Cortex of kidney (tissue), 1 donor: ENCODE measurements at places on chromosomes 13 and 19.

DNA sequence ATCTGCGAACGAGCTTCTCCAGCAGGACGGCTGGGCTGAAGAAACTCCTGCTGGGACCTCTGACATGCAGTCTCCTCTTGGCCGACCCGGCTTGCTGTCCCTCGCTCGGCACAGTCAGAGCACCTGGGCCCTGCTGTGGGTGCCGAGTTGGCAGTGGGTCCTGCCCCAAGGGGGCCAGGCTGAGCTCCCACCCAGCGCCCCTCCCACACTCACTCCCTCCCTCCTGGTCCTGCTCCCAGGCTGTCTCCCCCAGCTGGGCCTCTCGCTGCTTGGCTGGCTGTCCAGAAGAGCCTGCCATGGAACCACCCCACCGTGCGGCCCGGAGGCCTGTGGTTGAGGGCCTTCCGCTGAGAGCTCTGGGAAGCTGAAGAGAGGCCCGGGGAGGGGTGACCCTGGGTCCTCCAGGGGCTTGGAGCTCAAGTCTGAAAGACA is 6.0 kb downstream of the AKT2 start:
- DNase-seq, result no peak

GRCh38 chr19:35596366-35596999 is 10.5 kb downstream of the PMIS2 start:
- no peak for DNase-seq

- DNase-seq, result no peak
Measured at GRCh38 chr13:23833733-23834611, 55.2 kb downstream of the MIPEP start.

DNA sequence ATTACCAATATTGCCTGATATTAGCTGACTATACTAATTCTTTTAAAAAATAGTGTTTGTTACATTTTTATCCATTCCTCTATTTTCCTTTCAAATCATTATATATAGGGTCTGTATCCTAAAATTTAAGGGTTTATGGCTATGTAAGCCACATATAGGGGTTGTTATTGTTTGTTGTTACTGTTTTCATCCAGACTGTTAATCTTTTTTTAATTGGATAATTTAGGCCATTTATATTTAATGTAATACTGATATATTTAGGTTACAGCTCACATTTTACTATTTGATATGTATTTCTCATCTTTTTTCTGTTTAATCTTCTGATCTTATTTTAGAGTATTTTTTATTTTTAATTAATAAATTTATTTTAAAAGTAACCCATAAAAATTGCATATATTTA is 487.1 kb upstream of the SGCG start:
- no peak for DNase-seq

DNA sequence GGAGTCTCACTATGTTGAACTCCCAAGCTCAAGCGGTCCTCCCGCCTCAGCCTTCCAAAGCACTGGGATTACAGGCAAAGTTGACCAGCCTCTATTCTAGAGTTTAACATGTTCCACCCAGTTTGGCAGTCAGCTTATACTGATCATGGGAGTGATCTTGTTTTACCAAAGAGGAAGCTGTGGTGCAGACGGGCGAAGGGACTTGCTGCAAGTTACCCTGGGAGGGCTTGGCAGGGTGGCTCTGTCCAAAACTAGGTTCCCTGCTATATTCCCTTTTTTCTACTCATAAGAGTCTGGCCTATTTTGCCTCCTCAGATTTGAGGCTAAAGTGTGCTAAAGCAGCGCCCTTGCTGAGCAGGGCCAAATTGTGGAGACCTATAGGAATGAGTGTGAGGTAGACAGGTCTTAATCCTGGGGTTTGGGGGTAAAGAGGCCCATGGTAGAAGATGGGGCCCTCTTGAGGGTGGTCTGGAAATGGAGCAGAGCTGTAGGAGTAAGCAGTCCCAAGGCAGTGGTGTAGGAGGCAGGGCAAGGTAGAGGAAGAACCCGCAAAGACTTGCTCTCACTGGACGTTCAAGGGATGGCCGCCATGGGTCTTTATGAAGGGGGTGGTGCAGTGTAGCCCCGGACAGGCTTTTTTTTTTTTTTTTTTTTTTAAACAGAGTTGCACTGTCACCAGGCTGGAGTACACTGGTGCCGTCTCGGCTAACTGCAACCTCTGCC is 3.3 kb downstream of the RPS19 start:
- DNase-seq, result no peak

DNA sequence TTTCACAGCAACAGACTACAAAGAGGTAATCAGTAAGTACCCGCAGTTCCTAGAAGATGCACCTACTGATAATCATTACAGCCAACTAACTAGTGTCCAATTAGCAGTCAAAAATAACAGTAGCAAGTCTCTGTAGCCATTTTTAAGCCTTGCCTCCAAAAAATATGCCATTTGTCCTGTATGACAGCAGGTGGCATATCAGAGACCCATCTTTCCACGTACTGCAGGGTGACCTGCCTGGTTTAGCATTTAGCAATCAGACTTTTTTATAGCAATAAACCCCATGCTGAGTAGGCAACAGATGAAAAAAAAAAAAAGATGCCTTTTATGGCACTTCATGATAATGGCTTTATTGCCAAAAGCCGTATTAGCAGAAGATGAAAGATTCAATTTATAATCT is 155.3 kb upstream of the LSM14A start:
- no peak for DNase-seq

GRCh38 chr13:37429976-37430375 is 168.6 kb downstream of the POSTN start:
- no peak for DNase-seq

GRCh38 chr13:99281811-99282263 is 23.7 kb upstream of the GPR18 start:
- no peak for DNase-seq

GRCh38 chr19:11181488-11181887 is 15.9 kb downstream of the KANK2 start:
- DNase-seq, result no peak

- DNase-seq, result no peak
Measured at GRCh38 chr13:43567608-43568007, 219.2 kb downstream of the ENOX1 start.

- no peak for DNase-seq
Measured at GRCh38 chr19:14138576-14139265, 2.3 kb upstream of the ASF1B start.

DNA sequence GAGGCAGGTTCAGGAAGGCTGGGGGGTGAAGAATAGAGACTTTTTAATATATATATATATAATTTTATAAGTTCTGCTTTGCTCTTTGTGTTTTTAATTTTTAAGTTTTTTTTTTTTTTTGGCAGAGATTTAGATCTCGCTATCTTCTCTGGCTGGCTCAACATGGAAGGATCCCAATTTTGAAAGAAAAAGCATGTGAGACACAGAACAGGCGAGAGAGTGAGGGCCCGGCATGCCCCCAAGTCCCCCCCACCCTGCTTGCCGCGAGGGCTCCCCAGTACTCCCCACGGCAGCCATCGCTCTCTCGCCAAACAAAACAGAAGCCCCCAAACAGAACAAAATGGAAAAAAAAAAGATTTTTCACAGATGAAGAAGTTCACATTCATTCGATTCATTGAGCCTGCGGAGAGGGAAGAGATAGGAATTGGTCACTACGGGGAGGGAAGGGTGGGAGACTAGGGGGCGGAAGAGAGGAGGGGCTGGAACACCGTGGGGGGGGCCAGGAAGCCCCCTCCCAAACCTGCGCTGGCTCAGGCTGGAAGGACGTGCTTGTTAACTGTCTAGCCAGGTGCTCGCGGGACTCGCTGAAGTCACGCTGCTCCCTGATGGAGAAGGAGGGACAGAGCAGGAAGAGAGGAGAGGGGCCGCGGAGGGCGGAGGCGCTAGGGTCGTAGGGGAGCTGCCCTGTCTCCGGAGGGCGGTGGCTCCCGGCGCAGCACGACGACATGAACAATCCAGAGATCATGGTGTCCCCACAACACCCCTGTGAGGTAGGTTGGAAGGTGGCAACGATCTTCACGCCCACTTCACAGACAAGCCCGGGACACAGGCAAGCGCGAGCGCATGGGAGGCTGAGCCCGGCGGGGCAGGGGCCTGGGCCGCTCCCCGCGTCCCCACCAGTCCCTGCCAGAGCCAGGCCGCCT is 10.6 kb downstream of the KHSRP start:
- DNase-seq, result no peak

DNA sequence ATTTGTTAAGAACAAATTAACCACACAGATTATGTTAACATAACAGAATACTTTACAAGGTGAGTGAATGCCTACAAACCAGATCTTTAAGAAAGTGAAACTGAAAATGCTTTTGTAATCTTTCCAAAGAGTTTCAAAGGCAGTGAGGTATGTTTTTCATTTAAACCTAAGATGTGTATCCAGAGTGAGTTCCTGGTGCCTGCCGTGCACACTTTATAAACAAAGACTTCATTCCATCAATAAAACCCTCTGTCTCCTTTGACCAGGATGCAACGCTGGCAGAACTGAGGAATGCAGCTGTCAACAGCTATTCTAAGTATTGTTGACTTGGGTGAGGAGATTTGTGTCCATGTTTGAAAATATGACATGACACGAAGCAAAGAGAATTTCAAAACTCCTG is 344.6 kb downstream of the DNAJC15 start:
- DNase-seq, result no peak

GRCh38 chr19:13396250-13397080 is 109.8 kb downstream of the CACNA1A start:
- no peak for DNase-seq

DNA sequence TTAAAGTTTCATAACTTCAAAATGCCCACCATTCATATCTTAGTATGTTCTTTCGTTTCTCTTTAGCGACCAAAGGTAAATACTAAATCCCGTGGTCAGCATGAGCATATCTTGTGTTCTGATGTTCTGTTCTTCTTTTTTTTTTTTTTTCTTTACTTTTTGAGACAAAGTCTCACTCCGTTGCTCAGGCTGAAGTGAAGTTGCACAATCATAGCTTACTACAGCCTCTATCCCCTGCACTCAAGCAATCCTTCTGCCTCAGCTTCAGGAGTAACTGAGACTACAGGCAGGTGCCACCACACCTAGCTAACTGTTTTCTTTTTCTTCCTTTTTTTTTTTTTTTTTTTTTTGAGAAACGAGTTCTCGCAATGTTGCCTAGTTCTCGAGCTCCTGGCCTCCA is 60.9 kb upstream of the ATP12A start:
- DNase-seq, result no peak

DNA sequence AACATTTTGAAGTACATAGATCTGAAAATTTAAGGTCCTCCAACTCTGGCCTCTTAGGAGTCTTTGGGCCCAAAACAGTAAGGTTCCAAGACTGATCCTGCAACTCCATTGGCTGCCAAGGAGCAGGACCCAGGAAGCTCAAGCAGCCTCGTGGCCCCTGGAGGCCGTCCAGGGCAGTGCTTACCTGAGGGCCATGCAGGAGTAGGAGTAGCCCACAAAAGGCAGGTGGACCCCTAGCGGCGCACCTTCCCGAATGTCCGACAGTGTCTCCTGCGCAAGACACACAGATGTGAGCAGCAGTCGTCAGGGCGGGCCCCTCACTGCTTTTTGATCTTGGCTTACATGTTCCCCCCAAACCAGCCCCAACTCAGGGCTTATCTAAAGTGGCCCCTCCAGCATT is 5.7 kb upstream of the SIX5 start:
- no peak for DNase-seq

- DNase-seq, result no peak
Measured at GRCh38 chr13:55013051-55013450, 1984.4 kb downstream of the OLFM4 start.

DNA sequence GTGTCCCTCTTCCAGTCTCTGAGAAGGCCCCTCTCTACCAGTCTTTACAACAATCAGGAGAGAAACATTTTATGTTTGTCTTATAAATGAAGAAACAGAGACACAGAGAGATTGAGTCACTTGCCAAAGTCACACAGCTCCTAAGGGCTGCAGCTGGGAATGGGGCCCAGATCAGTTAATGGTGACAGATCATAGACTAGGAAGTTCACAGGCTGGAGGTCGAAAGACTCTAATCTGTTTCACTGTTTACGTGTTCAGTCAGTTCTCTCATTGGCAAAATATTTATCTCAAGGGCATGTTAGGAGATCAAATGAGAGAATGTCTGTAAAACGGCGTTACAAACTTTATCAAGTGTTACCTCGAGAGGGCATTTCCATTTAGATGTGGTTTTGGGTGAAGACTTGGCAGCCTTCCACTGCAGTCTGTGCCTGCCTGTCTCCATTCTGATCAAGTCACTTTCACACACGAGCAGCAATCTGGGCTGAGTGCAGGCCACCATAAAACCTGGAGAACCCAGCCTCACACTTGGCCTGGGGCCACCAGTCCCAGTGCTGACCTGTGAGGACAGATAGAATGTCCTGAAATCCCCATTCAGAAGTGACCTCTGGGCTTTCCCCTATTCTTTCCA is 65.1 kb downstream of the SIAH3 start:
- DNase-seq, result no peak

DNA sequence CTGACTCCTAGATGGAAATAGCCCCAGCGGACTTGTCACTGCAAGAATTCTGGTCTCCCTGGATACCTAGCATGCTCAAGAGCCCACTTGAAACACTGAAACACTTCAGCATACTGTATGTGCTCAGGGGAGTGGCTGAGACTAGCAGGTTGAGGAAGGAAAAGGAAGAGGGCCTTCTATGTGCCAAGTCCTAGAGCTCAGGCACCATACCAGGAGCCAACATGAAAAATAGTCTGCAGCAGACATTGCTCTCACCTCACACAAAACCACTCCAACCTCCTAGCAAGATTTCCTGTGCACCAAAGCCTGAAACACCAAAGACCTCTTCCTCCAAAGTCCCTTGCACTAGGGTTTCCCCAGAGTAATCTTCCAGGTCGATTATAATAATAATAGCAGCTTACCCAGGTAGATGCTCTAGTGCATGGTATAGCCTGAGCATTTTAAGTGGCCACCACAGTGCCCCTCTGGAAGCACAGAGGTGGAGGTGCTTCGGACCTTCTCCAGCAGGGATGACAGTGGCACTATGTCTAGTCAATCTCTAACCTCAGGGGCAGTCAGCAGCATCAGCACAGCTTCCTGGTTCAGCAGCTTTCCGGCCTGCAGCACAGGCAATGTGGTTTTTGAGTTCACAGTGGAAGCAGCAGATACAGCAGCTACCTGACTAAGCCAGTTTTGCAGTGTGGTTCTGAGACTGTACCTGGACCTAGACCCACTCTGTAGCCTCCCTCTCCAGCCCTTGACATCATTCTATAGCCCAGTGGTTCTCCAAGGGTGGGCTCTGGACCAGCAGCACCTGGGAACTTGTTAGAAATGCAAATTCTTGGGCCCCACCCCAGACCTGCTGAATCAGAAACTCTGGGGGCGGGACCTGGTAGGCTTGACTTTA is 45.6 kb upstream of the UBE2L5 start:
- DNase-seq, result no peak

DNA sequence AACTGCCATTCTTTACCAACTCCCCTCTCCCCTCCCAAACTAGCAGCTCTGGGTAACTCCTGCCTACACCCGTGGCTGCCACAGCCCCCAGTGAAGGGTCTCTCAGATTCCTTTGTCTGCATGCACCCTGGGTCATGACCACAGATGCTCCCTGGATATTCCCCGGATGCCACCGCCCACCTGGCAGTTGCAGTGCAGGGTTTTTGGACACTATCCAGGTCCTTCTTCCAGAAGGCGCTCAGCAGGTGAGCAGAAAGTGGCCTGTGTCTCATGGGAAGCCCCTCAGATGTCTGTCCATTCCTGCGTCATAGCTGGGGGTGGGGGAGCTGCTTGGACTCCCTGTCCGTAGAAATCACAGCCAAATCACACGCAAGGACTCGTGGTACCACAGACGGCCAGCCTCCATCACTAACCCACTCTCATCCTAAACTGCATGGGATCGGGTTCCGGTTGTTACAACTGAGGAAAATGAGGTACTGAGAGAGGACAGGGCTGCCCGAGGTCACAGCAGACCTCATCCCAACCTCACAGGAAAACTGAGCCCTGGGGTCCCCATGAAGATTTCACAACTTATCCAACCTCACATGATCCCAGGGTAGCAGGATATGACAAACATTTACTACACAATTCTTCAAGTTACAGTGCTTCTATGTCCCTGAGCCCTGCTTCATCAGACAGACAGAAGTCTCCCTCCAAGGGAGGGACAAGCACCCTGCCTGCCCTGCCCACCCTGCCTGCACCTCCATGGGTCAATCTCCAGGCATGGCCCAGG is 38.6 kb downstream of the ELL start:
- DNase-seq, result no peak
